ENCODE measurements at places on chromosomes 3 and 15.

DNA sequence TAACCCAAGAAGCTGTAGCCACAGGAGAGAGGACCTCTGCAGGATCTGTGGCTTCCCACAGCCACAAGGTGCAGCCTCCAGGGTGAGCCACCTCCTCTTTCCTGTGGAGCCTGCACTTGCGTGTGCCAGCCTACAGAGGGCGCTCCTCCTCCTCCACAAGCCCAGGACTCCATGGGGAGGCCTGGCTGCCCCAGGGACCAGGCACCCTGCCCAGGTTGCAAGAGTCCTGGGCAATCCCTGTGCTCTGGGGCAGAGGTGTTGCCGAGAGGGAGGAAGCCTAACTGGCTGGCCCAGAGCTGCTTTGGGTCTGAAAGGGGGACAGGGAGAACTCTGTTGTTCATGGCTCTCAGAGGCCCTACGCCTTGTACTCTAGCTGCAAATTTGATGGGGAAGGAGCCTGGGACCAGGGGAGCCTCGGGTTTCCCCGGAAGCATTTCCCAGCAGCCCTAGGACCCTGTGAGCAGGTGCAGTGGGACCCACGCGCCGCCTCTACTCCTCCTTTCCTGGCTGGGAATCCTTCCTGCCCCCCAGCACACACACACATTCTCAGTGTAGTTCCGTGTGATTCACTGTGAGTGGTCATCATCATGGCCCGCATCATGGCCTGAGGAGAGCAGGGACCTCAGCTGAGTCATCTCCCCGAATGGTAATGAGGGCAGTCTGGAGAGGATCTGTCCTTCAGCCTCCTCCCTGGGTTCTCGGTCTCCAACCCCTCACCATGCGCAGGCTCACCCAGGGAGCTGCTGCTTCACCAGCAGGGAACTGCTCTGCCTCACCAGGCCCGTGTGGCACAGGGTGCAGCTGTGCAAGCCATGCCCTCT, 24.3 kb downstream of the TBC1D21 start:
- peak; percentile 56 for DNase-seq

DNA sequence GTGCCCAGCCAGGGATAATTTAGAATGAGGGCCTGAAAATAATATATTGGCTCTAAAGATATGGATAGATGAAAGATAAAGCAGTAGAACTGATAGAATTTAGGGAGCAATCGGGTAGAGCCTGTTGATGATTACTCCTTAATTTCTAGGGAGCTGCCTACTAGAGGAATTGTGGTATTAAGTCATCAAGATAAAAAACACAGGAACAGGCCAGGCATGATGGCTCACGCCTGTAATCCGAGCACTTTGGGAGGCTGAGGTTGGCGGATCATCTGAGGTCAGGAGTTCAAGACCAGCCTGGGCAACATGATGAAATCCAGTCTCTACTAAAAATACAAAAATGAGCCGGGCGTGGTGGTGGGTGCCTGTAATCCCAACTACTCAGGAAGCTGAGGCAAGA, 130.4 kb downstream of the PCCB start:
- peak; percentile 36 for DNase-seq

DNA sequence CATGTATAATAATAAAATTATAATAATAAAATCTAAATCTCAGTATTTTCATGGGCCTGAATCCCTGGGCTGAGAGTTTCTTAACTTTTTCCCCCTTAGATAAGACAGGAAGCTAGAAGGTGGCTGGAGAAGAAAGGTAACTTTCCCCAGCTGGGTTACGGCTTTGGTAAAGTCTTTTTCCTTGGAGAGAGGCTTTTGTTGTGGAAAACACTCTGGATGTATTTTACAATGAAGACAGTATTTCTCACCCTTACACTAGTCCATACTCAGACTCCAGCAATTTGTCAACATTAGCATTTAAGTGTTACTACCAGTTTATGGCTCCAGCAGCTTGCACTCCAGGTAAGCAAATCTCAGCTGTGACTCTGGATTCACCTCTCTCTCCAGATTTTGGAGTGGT, 34.9 kb downstream of the APH1B start:
- DNase-seq: no peak

GRCh38 chr15:33315044-33315443, 4.3 kb downstream of the RYR3 start:
- no peak for DNase-seq

- DNase-seq: peak; percentile 40
These were observed 17.2 kb upstream of the TIMP4 start for GRCh38 chr3:12175844-12176453.

GRCh38 chr3:52446631-52447511, 2.0 kb upstream of the SEMA3G start:
- DNase-seq: no peak

DNA sequence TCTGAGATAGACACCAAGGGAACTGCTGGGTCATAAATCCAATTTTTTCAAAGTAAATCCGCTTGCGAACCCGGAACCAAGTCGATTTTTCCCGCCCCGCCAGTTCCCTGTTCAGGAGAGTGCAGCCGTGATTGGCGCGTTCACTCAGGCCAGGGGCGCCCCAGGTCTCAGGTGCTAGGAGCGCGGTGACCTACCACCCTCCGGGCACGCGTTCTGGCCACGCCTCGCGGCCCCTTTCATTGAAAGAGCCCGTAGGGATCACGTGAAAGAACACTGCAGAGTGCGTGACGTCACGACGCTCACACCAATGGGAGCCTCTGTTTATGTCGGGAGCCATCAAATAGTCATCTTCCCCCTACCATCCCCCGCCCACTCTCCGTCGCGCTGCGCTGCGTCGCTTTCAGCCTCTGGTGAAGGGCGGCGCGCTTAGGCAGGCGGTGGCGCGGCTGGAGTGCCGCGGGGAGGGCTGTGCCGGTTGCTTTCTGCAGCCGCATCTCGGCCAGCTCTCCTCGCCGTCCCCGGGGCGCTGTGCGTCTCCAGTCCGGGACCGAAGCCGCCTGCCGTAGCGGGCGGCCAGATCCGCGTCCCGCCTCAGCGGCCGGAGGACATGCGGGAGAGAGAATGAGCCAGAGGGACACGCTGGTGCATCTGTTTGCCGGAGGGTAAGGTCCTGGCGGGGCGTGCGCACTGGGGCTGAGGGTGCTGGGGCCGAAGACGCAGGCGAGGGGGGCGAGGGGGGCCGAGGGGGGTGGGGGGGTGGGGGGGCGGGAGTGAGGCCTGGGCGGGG, at the start of gene SLC25A36:
SLC25A36 (plus strand) TSS at position 403 of the 787 bp plus-strand sequence; CDS start at position 622, 219 bp downstream.
- DNase-seq: peak; percentile 96

- DNase-seq: no peak
These were observed 397.2 kb downstream of the OCA2 start for GRCh38 chr15:27701956-27702355.

DNA sequence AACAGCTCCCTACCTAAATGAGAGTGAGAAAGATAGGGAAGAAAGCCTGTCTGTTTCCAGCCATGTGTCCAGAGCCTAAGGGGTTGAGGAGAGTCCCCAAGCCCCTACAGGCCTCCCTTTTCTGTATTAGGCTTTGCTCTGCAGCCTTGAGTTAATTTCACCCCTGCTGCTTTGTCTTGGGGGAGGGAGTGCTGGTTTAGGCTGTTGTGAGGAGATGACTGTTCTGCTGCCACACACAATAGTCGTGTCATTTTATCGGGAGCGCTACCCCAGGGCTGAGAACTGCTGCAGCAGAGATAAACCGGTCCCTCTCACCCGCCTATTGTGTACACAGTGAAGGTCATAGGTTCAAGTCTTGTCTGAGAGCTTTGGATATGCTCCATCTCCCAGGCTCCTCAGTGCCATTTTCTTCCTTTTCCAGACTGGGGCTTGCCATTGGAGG, 1.4 kb downstream of the ZNF609 start:
- DNase-seq: peak; percentile 28

DNA sequence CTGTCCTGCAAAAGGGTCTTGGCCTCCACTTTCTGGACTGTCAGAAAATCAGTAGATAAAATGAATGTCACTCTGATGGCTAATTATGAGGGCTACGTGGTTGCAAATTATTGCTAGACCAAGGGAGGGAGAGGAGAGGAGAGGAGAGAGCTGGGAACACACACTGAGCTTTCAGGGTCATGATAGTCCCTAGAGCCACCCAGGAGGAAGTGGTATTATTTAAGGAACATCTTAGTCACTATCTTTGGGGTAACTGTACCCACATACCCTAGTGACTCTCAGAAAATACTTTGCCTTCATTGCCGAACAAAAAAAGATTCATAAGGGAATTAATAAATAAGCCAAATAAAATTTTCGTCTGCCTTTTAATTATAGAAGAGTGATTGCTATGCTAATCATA, 642.3 kb upstream of the CFAP20DC start:
- no peak for DNase-seq

Measured in bronchial epithelial cell (primary cell).